ENCODE measurements at places on chromosomes 7 and 10.

DNA sequence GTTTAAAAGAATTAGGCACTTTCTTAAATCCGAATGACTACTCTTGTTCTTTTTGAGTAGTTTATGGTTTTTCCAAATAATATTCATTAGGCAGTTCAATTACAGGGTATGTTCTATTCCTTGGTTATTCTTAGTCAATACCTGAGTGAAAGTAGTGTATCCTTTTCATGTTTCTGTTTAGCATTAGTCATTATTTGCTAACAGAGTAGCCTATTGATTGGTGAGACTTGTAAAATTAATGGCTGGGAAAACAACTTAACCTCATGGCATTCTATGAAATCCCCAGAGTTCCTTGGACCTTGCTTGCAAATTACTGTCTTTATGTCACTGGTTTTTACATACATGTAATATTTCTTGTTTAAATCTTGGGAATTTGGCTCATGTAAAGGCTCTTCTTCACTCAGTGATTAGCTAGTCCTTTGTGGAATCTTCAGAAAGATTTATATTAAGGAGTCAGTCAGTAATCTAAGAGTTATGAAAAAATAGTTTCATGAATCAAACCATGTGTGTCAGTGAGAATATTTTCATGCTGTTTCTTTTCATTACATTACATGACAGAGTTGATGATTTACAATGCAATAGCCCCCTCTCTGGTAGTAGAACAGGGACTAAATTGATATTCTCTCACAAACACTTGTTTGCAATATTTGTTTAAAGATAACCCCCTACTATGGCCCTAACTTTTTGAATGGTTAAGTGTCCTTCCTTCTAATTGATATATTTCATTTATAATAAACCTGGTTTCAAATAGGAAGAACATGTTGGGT lies 81.5 kb upstream of the LRRTM3 start:
- no peak for DNase-seq

DNA sequence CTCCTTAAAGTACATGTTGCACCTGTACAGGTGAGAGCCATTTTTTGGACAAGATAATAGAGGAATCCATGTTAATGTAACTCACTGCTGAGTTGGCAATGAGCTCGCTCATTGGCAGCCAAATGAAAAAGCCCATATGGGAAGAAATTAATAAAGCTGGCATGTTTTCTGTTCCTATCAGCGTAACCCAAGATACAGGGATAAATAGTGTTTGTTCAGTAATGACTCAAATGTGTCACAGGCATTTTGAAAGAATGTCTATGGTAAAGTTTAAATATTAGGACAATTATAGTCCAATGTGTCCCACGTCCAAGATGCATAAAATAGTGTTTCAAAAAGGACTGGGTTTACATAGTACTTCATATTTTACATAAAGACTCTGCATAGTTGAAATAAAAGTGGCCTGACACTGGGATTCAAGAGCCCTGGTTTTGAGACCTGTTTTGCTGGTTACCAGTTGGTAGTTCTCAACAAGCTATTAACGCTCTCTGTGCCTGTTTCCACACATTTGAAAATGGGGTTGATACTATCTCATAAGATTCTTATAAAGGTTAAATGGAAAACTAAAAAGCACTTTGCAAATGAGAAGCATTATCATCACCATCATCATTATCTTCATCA lies 49.1 kb downstream of the MTURN start:
- no peak for DNase-seq

DNA sequence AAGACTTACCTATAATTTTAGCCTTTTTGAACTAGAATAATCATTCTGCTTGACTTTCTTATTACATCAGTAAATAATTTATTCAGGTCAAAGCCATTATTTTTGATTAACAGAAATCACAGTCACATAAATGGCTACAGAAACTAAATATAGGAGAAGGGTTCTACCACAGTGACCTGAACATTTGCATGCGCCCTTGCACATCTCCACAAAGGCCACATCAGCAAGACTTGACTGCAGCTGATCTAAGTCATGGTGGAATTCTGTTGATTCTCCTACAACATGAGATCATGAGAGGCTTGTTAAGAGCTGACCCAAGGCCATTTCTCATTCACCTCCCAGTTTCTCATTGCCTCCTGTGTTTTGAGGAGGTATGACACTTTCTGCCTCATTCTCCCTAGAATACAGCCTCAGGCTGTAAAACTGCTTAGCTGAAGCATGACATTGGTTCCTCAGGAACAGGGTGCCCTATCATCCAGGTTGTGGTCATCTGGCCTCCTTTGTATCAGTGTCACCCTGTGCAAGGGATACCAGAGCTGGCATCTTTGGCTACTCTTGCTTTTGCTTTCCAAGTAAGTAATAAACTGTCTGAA lies 6.7 kb upstream of the IMMP2L start:
- DNase-seq, result no peak

GRCh38 chr7:15131661-15132060 lies 229.1 kb upstream of the DGKB start:
- DNase-seq, result no peak

DNA sequence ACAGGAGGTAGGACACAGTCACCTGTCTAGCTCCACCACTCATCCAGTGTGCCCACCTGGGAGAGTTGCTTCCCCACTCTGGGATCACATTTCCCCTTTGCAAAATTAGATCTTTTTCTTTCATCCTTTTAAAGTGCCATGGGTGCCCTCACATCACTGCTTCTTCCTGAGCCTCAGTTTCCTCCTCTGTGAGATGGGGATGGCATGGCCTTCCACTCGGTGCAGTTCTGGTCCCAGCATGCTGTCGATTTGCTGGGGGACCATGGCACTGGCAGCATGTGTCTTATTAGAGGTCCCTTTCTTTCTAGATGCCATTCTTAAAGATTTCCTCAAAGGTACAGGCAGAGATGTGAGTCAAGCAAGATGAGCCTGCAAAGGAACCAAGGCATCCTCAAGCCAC lies 158.3 kb upstream of the ZMIZ1 start:
- no peak for DNase-seq

GRCh38 chr7:140060788-140061606 lies 1.8 kb downstream of the PARP12 start:
- DNase-seq, result peak; percentile 82

DNA sequence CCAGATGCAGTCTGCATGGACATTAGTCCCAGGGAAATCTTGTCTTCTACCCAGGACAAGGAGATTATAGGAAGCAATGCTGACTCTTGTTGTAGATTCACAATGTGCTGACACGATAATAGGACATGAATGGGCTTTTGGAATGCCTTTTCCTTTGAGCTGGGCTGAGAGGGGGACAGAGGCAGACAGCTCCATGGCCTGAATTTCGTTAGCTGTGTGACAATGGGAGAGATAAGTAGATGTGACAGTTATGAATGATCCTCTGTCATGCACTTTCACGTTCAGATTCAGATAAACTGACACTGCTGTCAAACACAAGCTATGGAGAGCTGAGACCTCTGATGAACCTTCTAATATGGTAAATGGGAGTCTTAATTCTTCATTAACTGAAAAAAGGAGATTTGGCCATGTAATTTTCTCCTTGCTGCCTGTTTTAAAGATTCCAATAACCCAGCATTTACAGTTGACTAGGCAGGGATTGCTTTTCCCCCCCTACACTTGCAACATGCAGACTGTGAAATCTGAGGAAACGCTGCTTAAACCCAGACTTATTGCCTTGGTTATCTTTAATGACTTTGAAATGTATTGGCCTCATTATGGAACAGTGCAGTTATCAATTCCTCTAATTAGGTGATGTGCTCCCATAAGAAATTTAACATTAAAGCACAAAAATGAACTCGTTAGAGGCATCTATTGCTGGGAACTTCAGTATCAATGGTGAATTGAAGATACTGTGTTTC lies 669.3 kb downstream of the AUTS2 start:
- DNase-seq, result no peak

GRCh38 chr10:23080262-23080661 lies 15.1 kb upstream of the MSRB2 start:
- no peak for DNase-seq

DNA sequence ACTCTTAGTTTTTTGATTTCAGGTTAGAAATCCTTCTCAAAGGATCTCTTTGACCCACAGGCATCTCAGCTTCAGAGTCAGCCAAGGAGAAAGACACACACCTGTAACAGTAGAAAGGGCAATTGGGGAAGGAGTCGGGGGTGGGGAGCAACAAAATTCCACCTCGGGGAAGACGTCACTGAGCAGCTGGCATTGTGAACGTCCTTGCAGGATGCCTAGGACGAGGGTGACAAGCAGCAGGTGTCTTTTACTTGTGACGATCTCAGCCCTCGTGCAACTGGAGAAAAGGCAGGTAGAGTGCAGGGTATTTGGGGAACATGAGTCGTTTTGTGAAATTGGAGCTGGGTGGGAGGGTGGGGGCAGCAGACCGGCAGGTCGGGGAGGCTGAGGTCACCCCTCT lies 627.0 kb downstream of the ACTR3B start:
- no peak for DNase-seq

DNA sequence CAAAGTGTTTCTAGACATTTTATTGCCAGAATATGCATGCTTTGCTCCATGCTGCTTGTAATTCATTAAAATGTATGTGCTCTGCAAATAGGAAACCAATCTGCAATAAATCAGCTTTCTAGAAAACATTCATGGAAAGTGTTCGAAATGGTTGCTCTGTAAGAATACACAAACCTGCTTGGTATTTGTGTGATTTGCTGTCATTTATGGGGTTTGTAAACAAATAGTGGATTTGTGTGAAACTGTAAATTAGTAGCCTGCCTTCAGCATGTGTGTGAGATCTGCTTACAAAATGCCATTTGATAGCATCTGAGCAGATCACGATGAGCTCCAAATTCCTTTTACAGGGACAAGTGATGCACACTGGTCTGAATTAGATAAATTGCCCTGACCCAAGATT lies 219.0 kb upstream of the CSTF2T start:
- no peak for DNase-seq

DNA sequence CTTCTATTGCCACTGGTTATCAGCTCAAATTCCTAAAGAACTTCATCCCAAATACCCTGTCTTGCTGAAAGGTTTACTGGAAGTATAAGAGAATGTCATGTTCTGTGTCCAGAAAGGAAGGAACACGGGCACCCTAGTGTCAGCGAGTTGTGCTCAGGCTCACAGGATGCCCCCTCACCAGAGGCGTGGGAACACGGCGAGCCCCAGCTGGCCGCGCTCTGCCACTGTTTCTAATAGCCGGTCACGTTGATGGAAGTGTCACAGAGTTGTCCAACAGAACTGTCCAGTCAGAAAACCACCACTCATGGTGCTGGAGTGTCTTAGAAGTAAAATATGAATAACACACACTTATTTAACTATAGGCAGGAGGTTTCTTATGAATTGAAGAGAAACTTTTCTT lies 72.8 kb downstream of the FIGNL1 start:
- no peak for DNase-seq

DNA sequence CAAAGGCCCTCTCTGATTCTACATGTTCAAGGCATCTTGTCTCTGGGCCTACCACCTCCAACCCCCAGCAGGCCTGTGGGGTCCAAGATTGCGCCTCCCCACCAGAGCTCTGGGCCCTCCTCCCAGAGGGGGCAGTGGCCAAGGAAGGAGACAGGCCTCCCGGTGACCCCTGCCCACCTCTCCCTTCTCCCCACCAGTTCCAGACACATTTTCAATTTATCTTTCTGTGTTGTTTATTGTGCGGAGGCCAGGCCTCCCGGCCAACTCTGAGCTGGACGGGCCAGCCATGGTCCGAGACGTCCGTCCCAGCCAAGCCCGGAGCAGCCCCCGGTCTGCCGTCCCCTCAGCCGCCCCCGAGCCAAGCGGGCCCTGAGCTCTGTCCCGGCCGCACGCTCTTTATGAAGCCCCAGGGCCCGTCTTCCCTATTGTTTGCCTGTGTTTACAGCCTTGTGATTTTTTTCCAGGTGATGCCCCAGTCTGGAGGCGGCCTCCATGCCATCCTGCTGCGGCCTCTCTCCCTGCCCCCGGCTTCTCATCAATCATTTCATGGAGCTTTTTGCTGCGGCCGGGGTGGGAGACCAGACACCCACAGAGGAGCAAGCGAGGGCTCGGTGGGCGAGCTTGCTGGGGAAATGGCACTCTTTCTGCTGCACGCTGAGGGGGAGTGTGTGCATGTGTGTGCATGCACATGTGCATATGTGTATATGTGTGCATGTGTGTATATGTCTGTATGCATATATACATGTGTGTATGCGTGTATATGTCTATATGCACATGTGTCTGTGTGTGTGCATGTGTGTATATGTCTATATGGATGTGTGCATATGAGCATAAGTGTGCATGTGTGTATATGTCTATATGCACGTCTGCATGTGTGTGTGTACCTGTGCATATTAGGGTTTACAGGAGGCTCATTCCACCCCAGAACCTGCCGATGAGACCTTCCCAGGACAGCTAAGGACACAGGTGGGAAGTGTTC lies 52.7 kb upstream of the ELN start:
- DNase-seq, result no peak

- no peak for DNase-seq
Observed at GRCh38 chr7:45584261-45585210, 10.4 kb downstream of the ADCY1 start.

DNA sequence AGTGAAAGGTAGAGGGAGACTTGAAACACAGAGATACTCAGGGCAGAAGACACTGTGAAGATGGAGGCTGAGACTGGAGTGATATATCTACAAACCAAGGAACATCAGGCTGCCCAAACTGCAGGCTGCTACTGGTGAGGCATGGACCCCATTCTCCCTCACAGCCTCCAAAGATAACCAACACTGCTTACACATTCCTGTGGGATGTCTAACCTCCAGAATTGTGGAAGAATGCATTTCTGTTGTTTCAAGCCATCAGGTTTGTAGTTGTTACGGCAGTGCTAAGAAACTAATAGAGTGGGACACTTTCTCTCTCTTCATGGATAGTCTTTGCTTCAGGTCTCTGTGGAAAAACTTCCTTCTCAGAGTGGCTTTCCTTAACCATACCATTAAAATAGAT lies 182.6 kb upstream of the TMEM106B start:
- DNase-seq, result no peak

DNA sequence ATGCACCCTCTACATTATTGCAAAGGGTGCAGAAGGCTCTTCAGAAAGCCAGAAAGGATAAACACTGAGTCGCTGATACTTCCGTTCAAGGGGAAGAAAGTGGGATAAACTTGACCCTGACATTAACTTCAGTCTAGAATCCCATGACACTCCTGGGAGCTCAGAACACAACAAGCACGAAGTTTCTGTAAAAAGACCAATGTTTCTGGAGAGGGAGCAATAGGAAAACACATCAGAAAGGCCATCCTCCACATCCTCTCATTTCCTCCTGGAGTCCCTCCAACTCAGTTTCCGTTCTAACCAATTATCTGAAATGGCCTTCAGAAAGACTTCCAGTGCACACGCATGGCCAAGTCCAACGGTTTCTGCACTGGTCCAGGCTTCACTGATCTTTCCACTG lies 113.5 kb downstream of the SORBS1 start:
- DNase-seq, result peak; percentile 19

GRCh38 chr10:11332846-11333245 lies 278.6 kb downstream of the USP6NL start:
- DNase-seq, result no peak

DNA sequence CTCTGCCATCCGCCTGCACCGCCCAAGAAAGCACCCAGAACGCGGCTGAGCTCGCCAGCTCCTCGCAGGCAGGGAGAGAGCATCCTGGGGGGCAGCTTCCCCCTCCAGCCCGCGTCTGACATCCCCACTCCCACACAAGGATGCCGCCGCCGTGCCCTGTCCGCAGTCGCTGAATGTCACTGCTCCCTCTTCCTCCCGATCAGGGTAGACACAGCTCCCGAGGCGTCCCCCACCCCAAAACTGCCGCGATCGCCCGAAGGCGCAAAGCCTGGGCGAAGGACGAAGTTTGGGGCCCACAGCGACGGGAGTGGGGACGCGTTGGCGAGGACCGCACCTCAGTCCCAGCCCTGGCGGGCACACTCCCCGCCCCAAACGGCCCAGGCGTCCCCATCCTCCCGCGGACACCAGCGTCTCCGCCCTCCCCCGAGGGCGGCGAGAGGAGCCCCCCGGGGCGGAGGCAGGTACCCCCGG lies 1.5 kb upstream of the KAT6B start:
- DNase-seq, result no peak

- no peak for DNase-seq
Observed at GRCh38 chr10:57905861-57906260, 361.8 kb downstream of the IPMK start.

All from NCI-H1092 (cell line).